ENCODE measurements at places on chromosomes 6 and 20.

DNA sequence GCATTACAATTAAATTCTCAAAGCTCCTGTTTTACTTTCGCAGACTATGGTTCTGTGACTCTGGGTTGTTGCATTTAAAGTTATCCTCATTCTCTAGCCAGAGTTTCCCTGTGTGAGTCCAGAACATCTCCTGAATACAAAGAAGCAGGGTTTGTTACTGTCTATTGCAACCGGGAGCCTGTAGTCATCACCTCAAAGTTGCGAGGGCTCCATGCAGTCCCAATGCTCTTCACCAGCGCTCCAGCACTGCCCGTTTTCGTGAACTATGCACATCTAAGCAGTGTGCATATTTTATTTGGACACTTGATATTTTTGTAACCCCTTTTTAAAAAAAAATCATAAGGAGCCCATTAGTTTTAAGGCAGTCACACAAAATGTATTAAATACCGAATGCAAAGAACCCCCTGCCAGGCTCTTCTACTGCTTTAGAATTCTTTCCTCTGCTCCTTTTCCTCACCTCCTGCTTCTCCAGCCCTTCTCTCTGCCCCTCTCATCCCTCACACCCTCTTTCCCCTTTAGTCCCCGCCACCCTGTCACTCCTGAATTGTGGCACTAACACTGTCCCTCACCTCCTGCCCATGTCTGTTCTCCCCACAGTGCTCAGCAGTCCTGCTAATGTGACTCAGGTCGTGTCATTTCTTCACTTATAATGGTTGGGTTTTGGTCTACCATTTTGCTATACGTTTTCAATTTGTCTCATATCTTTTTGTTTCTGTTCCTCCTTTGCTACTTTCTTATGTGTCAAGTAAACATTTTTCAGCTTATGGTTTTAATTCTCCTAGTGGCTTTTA, 1.1 kb upstream of the HLA-C start:
- DNase-seq, result no peak

DNA sequence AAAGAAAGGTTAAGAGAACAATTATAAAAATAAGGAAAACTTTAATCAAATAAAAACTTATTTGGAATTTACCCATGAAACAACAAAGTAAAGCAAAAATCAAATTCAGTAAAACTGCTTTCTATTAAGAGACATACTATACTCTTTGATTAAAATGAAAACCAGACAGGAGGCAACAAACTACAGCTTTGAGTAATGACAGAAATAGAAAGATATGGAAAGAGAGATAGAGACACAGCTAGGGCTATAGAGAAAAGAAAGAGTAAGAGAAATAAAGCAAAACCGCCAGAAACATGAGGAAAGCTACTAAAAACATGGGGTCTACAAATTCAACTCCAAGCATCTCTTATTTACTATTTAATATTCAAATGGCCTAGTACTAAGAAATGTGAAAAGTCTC, 67.6 kb downstream of the PHIP start:
- no peak for DNase-seq

- DNase-seq, result no peak
Observed at GRCh38 chr6:17968876-17969275, 18.6 kb downstream of the KIF13A start.

DNA sequence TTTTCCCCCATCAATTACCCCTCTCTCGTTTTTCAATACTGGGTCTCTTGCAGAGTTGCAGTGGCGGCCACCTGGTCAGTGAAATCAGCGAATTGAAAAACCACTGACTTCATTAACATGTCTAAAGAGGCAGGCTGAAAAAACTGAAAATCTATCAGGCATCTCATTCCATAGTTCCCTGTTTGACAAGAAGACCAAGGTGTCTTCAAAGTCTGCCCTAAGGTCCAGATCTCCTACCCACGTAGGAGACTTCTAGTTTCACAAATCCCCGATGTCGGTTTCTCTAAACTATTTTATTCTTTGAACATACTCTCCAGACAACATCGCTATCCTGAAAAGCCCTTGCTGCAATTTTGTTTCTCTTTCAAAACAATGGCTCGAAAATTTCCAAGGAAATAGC, 796 bp upstream of the TUBB start:
- DNase-seq, result no peak

GRCh38 chr6:105515054-105515453, 112.2 kb upstream of the PREP start:
- no peak for DNase-seq
